ENCODE measurements at places on chromosomes 5 and 9.

GRCh38 chr9:27022920-27023319 is 17.4 kb upstream of the LRRC19 start:
- DNase-seq: no peak

DNA sequence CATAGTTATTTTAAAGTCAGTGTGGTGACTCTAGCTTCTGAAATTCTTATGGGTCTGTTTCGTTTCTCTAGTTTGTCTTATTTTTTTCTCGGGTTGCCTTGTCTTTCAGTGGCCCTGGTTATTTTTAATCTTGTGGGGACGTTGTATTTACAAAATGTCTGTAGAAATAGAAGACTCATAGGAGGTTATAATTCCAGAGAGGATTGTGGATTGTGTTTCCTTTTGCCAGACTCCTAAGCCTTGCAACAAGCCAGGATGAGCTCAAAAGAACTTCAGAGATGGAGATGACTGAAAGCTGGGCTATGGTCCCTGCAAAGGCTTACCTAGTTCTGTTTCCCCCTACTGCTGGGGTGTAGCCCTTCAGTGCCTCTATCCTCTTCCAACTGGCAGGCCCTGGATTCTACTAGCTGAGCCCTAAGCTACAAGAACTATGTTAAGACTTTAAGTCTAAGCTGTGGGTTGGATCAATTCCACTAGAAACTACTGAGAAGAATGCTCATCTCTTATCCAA is 32.2 kb upstream of the LECT2 start:
- DNase-seq: no peak

- DNase-seq: peak; percentile 10
Observed at GRCh38 chr9:110537841-110538646, 41.5 kb downstream of the SVEP1 start.

- peak; percentile 15 for DNase-seq
Observed at GRCh38 chr5:175418251-175418650, 25.7 kb downstream of the DRD1 start.

GRCh38 chr5:34455098-34455497 is 201.0 kb upstream of the RAI14 start:
- no peak for DNase-seq

GRCh38 chr9:104871961-104872527 is 55.9 kb downstream of the ABCA1 start:
- no peak for DNase-seq

DNA sequence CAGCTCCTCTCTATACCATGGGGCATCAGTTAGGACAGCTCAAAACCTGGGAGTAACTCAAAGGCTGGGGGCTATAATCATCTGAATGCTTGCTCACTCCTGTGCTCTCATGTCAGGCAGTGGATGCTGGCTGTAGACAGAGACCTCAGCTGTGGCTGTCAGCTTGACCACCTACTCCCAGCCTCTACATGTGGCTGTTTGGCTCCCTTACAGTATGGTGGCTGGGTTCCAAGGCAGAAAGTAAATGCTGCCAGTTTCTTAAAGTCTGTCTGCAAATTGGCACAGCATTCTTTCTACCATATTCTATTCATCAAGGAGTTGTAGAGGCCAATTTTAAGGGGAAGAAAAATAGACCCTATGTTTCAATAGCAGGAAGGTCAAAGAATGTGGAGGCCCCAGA is 66.9 kb downstream of the TMC1 start:
- DNase-seq: no peak

DNA sequence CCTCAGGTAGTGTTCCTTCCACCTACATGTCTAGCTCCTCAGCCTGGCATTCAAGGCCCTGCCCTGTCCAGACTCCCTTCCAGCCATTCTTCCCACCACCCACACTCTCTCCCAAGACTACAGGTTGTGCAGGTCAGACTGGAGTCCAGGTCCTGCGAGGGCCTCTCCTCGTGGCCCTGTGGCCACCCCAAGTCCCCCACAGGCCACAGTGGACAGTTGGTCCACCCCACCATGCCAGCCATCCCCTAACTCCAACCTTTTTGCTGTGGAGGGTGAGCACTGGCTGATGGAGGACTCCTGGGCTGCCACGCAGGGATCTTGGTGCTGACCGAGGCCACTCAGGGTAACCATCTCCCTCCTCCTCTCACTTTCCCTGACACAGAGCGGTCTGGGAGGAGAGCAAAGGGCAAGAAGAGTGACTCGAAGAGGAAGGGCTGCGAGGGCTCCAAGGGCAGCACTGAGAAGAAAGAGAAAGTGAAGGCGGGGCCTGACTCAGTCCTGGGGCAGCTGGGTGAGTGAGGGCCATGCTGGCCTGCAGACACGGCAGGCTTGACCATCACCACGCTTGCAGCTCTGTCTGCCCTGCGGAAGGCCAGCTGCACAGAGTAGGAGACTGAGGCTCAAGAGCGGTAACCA is 51.0 kb downstream of the JADE2 start:
- DNase-seq: no peak

- DNase-seq: peak; percentile 37
Observed at GRCh38 chr9:117707561-117707960, 3.4 kb downstream of the TLR4 start.

DNA sequence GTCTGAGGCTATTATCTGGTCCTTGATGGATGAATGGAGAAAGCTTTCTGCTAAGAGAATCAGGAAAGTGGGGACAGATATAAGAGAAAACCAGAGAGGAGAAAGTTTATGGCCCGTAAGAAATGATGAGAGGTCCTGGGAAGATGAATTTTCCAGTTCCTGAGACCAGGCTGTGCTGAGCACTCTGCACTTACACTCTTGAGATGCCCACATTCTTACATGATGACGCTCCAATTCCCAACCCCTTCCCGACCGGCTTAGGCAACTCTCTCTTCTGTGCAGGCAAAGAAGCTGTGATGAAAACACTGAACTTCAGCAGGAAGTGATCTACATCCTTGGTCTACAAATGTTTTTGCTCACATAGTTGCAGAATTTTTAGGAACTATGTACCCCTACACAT is 417.0 kb downstream of the ARHGEF28 start:
- DNase-seq: no peak

GRCh38 chr5:67297376-67297775 is 100.8 kb upstream of the CD180 start:
- no peak for DNase-seq

DNA sequence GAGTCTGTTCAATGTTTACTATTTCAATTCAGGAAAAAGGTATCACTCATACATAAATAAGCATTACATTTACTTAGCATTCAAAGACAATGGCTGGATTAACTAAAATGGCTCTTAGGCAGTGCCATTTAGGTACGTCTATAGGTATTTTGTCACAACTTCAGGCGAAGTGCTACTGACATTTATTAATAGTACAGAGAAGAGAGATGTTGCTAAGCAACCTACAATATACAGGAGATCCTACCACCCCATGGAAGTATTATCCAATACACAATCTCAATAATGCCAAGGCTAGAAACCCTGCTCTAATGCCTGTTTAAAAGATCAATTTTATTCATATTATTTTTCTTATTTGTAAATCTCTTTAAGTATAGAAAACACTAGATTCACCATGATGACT is 76.0 kb downstream of the UBAP2 start:
- no peak for DNase-seq

GRCh38 chr5:122880749-122881148 is 35.3 kb downstream of the SNX24 start:
- no peak for DNase-seq

GRCh38 chr5:104967806-104968410 is 1405.3 kb upstream of the NUDT12 start:
- DNase-seq: no peak

DNA sequence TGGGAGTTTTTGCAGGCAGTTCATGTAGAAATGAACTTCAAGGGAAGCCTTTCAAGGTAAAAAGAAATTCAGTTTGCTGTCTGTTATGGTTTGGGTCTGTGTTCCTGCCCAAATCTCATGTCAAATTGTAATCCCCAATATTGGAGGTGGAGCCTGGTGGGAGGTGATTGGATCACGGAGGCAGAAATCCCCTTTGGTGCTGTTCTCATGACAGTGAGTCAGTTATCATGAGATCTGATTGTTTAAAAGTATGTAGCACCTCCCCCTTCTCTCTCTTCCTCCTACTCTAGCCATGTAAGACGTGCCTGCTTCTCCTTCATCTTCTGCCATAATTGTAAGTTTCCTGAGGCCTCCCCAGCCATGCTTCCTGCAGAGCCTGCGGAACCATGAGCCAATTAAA is 341.4 kb downstream of the ARHGEF28 start:
- DNase-seq: no peak

GRCh38 chr5:138661991-138662434 is 86.8 kb upstream of the HSPA9 start:
- no peak for DNase-seq

- DNase-seq: no peak
Observed at GRCh38 chr9:28882529-28882928, 1309.2 kb upstream of the C9orf72 start.

DNA sequence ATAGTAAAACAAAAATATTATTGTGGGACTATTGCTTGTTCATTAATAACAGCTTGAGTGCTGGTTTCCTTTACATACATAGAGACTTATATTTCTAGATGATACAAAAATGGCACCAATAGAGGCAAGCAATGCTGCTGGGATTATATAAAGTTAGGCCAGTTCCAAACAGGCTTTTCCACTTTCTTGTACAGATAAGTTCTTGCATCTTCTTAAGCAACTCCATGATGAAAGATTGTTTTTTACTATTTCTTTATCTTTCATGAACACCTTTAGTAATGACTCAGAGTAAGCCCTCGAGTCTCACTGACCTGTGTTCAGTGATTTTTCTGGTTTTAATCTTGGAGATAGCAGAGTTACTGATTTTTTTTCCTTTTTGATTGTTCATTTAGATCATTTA is 324.4 kb downstream of the PRR16 start:
- DNase-seq: no peak

DNA sequence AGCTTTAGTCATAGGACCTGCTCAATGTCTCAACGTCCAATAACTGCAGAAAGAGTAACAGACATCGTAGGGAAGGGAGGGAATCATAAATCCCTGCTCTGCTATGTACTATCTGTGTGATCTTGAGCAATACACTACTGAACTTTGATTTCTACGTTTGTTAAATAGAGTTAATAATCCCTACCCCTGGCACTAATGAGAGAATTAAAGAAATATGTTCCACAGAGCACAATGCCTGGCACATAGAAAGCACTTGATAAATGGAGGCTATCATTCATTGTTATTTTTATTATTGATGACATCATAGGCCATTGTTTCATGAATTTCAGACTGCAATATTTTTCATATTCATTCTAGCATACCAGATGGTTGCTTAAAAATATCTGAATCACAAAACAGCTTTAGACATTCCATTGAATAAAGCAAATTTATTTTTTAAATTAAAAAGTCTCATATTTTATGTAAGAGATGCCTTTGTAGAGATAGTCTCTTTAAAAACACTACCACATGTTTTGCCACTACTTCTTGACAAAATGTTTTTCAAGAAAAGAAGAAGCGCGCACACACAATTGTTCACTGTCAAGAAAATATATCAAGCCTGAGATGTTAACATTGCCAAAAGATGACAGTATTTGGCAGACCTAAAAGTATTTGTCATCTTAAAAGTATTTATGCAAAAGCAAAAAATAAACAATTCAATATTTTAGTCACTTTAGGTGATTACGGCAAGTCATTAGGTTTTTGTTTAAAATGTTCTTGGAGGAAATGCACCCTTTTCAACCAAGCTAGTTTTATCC is 108.5 kb downstream of the EBF1 start:
- no peak for DNase-seq

DNA sequence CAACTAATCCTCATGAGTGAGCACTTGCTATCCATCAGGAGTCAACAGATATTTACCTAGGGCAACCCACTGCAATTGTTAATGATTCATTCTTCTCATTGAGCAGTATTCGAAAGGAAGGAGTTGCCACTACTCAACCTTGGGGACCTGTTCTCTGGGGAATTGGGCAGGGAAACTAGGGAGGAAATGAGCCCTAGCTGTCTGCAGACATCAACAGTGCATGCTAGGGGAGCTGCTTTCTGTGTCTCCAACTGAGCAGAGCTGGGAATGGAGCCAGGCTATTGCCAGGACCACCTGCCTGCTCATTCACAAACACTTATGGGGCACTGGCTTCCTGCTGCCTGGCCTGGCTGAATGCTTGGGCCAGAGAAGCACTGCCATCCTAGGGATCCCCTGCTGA is 183.4 kb downstream of the TMEM38B start:
- DNase-seq: no peak

DNA sequence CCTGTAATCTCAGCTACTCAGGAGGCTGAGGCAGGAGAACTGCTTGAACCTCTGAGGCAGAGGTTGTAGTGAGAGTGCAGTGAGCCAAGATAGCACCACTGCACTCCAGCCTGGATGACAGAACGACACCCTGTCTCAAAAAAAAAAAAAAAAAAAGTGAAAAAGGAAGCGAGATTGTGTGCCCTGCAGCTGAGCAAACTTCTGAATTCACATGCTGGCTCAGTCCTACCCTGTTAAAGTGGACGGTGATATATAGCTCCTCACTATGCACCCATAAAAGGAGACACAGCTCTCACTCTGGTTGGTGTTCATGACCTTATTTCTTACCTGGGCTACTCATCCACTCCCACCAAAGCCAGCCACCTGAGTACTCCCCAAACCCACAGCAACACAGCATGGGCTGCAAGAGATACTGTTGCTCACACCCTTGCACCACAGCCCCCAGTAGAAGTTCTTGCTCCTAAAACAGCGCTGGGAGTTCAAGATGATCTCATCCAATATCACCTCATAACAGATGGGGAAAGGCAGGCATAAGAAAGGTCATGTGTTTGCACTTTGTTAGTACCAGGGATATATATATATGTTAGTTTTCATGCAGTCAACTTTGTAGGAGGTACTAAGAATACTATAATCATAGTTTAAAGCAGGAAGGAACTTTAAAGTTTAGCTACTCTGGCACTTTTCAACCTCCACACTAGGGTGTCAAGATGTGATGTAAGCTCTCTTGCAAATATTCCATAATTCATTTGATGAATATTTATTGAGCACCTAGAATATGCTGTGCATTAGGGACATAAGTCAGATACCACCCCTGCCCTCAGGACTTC is 4.0 kb downstream of the TTLL11 start:
- no peak for DNase-seq

DNA sequence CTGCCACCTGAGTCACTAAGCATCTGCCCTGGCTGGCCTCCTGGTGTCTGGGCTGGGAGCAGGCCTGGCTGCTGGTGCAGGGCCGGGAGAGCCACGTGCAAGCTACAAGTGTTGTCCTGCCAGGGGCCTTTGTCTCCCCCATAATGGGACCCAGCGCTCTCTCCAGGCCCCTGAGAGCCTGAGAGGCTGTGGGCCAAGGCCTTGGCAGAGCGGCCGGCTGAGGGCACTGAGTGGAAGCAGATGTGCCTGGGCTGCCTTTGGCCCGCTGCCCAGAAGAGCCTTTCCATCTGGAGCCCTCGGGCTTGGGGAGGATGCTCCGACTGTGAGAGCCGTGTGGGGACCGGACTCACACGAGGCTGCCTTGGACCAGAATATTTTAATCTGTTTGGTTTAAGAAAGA is 185.5 kb downstream of the RGS3 start:
- peak; percentile 49 for DNase-seq

- no peak for DNase-seq
Observed at GRCh38 chr9:137140151-137141012, 1.4 kb downstream of the GRIN1 start.

DNA sequence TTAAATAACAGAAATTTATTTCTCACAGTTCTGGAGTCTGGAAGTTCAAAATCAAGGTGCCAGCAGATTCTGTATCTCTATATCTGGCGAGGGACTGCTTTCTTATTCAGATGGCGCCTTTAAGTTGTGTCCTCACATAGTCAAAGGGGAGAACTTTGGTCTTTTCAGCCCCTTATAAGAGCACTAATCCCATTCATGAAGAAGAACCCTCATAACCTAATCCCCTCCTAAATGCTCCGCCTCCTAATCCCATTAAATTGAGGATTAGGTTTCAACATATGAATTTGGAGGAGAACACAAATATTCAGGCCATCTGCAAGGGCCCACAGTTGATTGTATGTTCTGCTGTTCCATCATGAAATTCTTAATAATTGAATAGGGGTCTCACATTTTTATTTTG is 10.8 kb upstream of the CCDC152 start:
- DNase-seq: no peak

Data from eye (tissue), 1 donor.